ENCODE measurements at places on chromosomes 7 and 10. TPM values are rescaled to one million over a fixed set of nuclear protein-coding genes. Genes with fewer than 3 reads are reported as not detected.

The NPC1L1 gene
- total RNA-seq: 0.03 TPM

The CFAP58 gene
- not detected for total RNA-seq

GRCh38 chr7:124881981-124882380, 47.6 kb downstream of the POT1 start:
- DNase-seq: no peak

The OR2A42 gene
- not detected for total RNA-seq

The TYW1B gene
- 6.2 TPM for total RNA-seq

- no peak for DNase-seq
Observed at GRCh38 chr10:84263716-84264115, 18.9 kb downstream of the RGR start.

The IL15RA gene
- 41.9 TPM for total RNA-seq

DNA sequence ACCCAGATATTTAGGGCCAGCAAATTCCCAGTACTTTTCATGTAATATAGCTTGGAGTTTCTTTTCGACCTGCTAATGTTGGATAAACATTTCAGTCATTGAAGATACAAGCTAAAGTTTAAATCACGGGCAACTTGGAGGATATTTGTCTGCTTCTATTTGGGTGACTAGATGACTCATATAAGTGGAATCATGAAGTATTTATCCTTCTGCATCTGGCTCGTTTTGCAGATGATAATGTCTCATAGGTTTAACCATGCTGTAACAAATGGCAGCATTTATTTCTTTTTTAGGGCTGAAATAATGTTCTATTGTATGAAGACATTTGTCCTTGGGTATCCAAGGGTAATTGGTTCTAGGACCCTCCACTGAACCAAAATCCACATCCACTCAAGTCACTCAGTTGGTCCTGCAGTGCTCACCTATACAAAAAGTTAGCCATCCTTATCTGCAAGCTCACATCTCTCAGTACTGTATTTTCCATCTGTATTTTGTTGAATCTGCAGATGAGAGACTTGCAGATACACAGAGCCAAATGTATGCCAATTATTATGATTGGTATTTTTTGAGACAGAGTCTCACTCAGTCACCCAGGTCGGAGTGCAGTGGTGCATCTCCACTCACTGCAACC, 187.2 kb upstream of the CSTF2T start:
- no peak for DNase-seq

DNA sequence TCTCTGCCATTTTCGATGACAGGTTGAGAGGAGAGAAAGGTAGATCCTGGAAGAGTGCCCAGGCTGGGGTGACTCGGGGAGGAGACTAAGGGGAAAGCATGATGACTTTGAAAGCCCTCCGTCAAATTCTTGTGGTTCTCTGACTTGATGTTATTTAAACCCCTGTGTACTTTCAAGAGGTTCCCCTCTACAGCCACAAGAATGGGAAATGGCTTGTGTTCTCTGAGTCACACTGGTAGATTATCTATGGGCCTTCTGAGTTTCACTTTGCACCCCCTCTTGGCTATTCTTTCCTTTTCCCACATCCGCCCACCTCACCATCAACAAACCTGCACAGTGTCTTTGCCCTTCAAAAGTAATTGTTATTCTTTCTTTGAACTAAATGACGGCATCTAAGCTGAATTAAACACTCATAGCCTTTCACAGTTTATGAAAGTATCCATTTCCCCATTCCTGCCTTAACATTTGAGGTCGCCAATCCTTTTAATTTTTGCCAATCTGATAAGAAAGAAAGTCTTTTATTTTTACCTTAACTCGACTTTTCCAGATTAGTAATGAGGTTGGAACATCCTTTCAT, 24.1 kb downstream of the PRF1 start:
- DNase-seq: peak; percentile 47

The GPER1 gene
- total RNA-seq: 0.08 TPM

DNA sequence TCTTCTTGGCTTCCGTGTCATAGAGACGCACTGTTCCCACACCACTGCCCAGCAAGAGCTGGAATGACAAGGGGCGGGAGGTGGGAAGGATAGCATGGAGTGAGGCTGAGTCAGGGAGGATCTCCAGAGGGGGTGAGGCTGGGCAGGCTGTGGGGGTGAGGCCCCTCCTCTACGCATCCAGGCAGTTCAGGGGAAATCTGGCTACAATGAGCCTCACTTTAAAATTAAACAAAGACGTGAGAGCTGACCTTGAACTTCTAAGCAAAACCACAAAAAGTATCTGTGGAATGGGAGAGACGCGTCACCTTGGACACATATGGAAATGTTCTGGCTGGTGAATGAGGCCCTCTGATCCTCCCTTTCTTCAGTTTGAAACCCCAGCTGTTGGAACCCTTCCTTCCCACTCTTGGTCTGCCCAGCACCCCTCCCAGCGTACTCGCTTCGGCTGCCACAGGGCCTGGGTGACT, 17.7 kb downstream of the WDR91 start:
- DNase-seq: no peak

The AOAH gene
- total RNA-seq: 5.5 TPM

DNA sequence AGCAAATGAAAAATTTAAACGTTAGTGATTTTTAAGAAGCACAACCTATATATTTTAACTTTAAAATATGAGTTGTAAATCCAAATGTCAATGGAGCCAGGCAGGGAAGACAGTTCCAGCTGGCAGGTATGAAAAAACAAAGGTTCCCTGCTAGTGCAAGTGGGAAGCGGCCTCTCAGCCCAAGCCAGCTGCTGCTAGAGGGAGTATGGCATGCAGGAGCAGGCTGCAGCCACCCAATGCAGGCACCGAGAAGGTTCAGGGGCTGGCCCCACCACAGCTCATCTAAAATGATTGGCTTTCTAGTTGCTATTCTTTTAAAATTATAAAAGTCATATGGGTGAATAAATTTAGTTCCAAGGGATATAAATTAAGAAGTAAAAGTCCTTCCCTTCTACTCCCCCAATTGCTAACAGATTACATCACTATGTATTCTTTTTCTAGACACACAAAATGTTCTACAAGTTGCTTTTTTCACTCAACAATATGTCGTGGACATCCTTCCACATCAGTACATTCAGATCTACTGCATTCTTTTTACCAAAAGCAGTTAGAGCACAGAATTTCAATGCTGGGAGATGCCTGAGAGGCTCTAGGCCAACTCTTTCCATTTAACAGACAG, 69.3 kb downstream of the SGMS1 start:
- no peak for DNase-seq

GRCh38 chr7:144622745-144623144, 213.1 kb downstream of the TPK1 start:
- DNase-seq: no peak

DNA sequence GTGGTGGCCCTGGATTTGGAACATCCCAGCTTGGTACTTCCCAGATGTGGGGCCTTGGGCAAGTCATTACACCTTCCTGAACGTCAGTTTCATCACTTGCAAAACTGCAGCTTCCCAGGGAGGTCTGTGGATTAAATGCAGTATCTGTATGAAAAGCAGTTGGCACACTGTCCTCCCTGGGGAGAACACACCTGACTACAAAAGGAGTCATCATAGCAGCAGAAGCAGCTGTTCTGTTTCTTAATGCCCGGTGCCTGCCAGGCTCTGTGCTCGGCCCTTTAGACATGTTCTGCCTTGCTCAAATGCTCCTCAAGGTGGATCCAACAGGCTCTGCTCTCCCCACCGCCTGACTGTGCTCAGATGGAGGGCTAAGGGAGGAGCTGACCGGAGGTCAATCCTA, 31.0 kb downstream of the CDCA7L start:
- DNase-seq: no peak

- no peak for DNase-seq
Observed at GRCh38 chr10:79356104-79356503, 8.8 kb downstream of the PPIF start.

DNA sequence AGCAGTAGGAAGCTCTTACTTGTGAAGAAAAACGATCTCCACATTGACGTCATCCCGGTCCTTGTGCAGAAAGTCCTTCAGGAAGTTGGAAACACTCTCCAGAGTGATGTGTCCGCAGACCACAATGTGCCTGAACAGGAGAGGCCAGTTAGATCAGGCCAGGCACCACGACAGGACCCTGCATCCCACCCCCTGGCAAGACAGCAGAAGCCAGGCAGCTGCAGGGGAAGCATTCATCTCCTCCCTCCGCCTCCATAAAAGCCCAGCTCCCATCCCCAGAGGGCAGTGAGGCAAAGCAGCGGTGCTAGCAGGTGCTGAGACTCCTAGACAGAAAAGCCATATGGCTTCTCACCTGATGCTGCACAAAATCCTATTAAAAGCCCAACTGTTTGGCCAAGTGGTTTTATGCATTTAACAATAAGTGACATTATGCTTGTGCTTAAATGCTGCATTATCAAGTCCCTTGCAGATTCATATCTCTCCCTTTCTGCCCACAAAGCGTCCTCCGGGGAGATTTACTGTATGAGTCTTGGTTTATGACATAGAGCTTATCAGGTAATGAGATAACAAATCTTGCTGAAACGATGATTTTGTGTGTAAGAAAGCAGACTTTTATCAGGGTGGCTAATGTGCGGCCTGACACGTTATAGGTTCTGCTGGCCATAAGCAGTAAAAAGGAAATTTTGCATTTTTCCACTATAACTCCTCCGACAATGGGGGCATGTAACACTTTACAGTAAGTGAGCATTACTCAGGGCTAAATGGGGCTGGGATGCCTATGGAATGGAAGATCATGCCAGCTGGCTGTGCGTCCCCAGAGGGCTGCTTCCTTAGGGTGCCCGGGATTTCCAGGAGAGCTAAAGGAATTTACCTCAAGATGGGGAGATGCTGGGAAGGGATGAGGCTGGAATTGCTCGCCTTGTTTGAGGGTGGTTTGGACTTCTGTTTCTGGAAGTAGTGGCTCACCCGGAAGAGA, 546.9 kb downstream of the KCNMA1 start:
- DNase-seq: no peak

DNA sequence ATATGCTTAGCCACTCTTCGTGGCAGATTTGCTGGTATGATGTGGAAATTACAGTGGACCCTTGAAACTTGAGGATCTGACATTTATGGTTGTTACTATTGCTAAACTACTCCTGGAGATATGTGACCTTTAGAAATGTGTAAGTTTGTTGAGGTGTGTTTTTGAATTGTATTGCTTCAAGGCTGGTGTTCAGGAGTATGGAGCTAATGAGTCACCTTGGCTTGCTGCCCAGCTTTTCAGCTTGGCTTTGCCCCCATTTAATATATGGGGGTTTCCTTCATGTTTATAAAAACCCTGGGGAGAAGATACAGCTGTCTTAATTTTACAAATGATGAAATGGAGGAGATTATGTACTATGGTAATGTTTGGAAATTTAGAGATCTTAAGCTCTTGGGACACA, 11.6 kb downstream of the HBP1 start:
- DNase-seq: peak; percentile 84

DNA sequence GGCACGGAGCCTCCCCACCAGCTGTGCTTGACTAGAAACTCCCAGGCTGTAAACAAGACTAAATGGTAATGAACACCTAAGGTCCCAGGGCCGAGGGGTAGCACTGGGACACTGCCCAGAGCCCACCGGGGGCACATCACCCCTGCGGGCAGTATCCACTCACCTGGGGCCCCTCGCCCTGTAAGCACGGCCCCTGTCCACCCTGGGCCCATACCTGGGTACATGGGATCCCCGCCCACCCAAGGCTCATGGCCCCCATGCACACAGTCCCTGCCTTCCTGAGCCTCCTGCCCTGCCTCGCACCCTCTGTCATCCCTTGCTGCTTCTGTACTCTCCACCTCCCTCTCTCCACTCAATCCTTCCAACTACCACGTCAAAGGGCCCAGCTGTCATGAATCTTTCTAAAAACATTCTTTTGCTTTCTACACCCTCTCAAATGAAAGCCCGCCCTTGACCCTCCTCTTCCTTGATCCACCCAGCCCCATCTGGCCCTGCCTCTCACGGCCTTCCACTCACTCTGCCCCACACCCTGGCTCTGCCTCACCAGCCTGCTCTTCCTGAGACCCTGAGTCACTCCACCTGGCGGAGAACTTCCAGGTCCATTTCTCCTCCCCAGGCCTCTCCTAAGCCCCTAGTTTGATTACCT, 173.1 kb downstream of the PARD3 start:
- no peak for DNase-seq

The MYO1G gene
- total RNA-seq: 120 TPM

- no peak for DNase-seq
Observed at GRCh38 chr7:139557857-139558581, 34.5 kb downstream of the CLEC2L start.

GRCh38 chr10:45500304-45500703, 126.3 kb downstream of the ALOX5 start:
- DNase-seq: no peak

GRCh38 chr7:33861947-33862346, 43.4 kb upstream of the BMPER start:
- DNase-seq: no peak

The PRKG1 gene
- total RNA-seq: not detected

The GNAT3 gene
- not detected for total RNA-seq

The CALML5 gene
- total RNA-seq: not detected

The GFRA1 gene
- 0.11 TPM for total RNA-seq

DNA sequence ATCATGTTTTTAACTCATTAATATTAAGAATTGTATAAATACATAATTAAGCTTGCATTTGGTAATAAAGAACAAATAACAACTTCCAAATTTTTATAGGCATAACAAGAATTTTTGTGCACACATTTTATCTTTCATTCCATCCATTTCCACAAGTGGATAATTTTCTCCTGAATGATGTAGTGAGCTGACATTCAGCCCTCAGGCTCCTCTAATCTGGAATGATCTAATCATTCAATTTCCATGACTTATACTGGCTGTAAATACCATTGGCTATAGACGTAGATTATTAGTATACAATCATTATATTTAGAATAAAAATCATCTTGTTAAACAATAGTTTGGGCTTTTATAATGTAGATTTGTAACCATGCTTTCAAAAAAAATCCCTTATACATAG, 287.2 kb upstream of the GHITM start:
- DNase-seq: no peak
